ENCODE measurements at places on chromosomes 6 and 20.

GRCh38 chr20:59774204-59774641 lies 159.2 kb downstream of the SYCP2 start:
- DNase-seq = no peak

- DNase-seq = no peak
Observed at GRCh38 chr6:141401168-141401567, 731.6 kb upstream of the GJE1 start.

DNA sequence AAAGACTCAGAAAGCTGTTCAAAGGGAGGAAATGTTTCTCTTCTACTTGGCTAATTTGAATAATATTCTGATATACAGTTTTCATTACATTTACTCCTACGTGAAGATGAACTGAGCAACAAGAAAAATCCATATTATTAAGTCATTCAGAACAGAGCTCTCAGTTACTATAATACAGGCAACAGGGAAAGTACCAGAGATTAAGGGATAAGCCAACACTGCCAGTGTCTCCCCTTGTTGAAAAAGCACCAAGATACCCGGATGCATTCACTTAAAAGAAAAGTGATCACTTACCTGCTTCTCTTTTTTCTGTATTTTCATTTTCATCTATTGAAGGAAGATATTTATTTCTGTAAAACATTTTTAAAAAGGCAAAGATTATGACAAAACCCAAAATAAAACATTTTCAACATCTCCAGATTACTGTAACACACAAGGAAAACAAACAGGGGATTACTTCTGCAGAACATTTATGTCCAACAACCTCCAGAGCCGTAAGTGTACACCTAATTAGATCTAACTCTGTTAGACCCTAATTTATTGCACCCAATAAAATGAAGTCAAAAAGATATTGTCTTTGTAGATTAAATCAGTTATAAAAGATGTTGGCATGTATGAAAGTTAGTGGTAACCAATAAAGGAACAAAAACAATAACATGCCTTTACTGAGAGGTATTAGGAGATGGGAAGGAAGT lies 67.0 kb downstream of the CHD6 start:
- DNase-seq = no peak

DNA sequence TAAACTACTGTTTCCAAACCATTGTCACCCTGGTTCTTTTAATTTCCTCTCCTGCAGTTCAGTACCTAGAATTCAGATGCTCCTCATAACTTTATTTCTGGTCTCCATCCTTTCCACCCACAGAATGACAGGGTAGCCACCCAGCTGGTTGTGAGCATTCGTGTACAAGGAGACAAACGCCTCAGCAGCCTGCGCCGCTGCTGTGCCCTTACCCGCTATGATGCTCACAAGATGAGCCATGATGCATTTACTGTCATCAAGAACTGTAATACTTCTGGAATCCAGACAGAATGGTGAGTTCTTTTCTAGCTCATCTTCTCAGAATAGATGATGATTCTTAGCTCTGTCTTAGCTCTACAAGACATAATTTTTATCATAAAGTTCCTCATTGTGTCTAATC lies 18.6 kb downstream of the GTPBP2 start:
- no peak for DNase-seq

Data from stimulated activated CD4-positive, alpha-beta T cell treated with anti-CD3 and anti-CD28 coated beads, Interleukin-15, amount 100 ng/mL, for 48 hours (primary cell).